ENCODE measurements at places on chromosomes 5 and 9.

DNA sequence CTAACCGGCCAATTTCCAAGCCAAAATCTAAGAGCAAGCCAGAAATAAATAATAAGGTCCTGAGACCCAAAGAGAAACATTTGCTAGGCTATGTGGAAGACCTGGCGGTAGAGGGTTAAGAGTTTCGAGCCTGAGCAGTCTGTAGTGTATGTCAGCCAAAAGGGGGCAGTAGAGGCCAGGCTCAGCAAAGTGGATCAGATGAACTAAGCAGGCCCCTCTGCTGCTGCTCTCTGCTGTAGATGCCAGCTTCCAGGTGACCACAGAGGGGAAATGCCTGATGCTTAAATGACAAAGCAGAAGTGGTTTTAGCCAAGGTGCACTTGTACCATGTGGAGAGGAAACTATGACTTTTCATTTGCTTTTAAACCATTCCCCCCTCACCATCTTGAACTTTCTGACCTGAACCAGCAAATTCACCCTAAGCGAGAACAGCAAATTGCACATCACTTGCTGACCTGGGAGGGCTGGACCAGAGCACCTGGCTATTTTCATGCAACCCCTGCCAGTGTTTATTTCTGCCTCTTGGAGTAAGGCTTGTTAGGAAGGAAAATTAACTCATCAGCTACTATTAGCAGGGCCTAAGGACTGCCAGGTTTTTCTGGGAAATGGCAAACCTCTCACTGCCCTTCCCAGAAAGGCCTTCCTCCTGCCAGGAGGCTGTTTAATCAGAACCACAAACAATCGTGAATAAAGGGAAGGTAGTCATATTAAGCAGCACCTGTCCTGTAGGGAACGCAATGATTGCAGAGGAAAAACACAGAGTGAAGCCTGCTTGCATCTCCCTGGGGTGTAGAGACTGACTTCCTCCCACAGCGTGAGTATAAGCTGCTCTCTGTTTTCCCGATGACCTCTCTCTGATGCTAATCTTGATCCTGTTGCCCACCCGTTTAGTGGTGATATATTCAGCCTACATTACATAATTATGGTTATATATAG, 818.2 kb downstream of the TLR4 start:
- DNase-seq, result no peak

- DNase-seq, result no peak
Observed at GRCh38 chr5:80755626-80756025, 100.8 kb upstream of the DHFR start.

- no peak for DNase-seq
Observed at GRCh38 chr5:56633950-56634349, 181.4 kb upstream of the MAP3K1 start.

DNA sequence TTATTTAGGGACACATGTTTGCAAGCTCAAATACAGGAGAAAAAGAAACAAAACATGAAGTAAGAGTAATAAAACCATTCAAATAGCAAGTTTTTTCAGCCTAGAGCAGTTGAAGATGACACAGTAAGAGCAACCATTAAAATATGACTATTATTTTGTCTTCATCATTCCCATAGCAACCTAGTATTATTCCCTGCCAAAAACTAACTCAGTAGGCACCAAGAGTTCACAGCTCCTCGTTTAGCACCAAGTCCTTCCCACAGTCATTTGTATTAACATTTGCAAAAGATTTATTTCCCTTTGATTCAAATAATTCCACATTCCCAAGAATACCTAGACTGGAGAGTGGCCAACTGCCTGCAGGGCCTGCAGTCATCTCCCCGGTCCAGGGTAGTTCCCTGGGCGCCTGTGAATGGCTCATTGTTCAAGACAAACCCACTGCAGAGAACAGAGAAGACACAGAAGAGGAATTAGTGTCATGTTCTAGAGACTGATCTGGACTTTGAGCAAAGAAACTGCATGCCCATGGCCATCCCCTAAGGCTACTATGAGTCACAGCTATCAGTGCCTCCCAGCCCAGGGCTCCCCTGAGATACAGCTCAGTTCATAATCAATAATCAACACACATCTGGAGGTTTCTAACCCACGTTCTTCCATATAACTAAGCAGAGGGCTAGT, 139.1 kb upstream of the MAP3K1 start:
- no peak for DNase-seq

- DNase-seq, result no peak
Observed at GRCh38 chr5:90866333-90866732, 307.7 kb downstream of the ADGRV1 start.

DNA sequence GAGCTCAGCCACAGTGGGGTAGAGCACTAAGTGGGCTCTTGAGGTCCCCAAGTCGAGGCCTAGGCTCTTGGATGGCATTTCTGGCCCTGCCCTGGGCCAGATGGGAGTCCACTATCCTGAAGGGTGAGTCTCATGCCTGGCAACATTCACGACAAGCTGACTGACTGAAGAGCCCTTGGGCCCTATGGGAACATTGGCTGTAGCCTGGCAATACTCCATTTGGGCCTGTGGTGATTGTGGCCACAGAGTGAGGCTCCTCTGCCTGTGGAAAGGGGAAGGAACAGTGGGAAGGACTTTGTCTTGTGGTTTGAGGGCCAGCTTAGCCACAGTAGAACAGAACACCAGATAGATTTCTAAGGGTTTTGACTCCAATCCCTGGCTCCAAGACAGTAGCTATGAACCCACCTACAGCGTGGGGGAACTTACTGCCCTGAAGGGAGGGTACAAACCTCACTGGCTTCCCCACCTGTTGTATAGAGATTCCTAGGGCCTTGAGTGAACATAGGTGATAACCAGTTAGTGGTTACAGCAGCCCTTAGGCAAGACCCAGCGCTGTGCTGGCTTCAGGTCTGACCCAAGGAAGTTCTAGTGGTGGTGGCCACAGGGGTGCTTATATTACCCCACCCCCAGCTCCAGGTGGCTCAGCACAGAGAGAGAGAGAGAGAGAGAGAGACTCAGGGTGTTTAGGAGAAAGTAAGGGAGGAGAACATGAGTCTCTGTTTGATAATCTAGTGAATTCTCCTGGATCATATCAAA, 72.4 kb downstream of the KIAA0825 start:
- no peak for DNase-seq

GRCh38 chr5:1983919-1984695, 101.4 kb upstream of the IRX4 start:
- no peak for DNase-seq

DNA sequence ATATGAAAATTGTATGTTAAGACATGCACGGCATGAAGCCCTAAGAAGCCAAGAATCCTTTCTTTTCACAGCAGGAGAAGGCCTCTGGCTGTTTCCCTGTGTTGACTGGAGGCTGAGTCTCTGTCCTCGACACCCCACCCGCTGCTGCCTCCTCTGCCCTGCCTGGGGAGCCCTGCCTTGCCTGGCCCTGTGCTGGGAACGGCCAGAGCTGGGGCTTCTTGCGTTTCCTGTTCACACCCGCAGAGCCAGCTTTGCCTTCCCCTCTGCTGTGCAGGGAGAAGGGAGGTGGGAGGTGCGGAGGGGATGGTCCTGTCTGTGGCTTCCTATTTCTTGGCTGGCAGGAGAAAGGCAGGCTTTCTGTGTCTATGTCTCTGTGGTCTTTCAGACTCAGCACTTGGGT, 6.9 kb upstream of the GMCL2 start:
- no peak for DNase-seq

DNA sequence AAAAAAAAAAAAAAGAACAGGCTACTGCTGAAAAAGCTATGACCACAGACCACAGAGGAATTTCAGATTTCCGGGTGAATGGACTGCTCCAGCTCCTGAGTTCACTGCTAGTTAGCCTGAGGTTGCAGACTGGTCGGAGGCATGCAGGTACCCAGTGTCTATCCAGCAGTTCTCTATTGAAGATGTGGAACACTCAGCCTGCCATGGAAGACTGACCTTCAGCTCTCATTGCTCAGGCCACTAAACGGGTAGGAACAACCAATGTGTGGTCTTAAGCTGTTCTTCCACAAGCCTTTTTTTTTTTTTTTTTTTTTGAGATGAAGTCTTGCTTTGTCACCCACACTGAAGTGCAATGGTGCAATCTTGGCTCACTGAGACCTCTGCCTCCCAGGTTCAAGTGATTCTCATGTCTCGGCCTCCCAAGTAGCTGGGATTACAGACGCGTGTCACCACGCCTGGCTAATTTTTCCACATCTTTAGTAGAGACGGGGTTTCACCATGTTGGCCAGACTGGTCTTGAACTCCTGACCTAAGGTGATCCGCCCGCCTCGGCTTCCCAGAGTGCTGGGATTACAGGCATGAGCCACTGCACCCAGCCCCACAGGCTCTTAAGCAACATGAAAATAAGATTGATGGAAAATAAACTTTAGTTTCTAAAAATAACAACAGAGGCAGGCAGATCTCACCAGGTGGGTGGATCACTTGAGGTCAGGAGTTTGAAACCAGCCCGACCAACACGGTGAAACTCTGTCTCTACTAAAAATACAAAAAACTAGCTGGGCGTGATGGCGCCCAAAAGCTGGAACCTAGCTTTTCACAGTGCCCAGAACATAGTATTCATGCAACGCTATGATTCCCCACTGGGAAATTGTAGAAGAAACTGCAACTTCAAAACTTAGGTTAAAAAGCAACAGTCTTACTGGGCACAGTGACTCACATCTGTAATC, 20.0 kb upstream of the NPM1 start:
- no peak for DNase-seq

DNA sequence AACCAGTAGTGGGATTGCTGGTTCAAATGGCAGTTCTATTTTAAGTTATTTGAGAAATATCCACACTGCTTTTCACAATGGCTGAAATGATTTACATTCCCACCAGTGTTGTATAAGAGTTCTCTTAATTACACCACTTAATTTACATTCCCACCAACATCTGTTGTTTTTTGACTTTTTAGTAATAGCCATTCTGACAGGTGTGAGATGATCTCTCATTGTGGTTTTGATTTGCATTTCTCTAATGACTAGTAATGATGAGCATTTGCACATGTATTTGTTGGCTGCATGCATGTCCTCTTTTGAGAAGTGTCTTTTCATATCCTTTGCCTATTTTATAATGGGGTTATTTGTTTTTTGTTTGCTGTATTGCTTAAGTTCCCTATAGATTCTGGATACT, 688.3 kb downstream of the PRR16 start:
- no peak for DNase-seq

GRCh38 chr9:113151696-113152630, 1.2 kb downstream of the SLC31A2 start:
- DNase-seq, result no peak

GRCh38 chr9:20170122-20170521, 381.3 kb upstream of the SLC24A2 start:
- no peak for DNase-seq

- no peak for DNase-seq
Observed at GRCh38 chr5:34585601-34586104, 70.5 kb upstream of the RAI14 start.

DNA sequence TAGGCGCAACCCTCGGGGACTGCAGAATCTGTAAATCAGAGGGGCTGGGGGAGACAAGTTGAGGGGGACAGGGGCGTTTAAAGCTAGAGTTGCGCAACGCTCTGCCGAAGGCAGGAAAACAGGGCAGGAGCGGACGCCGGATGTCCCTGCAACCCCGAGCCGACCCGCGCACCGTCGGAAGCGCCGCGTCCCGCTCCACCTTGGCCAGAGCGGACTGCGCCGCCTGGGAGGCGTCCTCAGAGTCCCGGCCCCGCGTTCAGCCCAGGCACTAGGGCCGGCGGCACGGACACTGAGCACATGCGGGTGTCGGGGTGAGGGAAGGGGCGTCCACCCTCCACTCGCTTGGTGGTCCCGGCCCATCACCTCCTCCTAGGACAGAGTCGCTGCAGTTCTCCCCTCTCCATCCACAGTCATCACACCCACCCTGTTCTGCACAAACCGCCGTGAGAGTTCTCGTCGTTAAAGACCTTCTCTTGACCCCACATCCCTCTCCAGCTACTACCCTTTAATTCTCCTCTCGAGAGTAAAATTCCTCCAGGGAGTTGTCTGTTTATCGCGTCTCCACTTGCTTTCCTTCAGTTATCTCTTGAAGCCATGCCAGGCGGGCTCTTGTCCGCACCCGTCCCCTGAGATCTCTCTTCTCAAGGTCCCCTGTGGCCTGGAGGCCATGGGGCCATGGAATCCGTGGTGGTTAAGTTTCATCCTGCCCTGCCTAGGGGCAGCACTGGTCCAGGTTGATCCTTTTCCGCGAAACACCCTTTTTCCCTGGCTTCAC, 796 bp upstream of the PDLIM7 start:
- no peak for DNase-seq

DNA sequence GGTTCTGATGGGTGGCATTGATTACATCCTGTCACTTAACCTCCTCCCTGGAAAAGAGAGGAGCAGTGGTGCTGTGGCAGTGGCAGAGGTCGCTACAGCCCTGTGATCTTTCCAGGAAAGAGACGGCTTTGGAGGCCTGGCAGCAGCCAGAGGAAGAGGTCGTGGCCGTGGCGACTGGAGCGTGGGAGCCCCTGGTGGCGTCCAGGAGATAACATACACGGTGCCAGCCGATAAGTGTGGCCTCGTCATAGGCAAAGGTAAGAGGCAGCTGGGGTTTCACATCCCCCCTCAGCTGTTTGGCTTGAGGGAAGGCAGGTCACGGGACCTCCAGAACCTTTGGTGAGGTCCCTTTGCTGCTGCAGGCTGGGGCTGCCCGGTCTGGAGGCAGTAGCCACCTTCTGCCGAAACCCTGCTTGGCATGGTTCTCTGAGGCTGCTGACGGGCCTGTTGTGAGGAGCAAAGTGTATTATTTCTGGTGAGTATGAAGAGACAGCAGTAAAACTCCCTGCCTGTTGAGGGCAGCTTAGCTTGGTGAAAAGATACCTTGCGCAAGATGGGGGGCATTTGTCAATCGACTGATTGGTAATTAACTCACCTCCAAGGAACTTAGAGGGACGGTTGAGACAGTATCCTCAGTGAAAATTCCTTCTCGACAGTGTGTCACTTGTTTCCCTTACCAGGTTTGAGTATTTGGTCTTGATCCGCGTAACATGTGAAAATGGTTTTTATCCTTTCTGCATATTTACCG, 38.0 kb upstream of the PRDM12 start:
- DNase-seq, result no peak

DNA sequence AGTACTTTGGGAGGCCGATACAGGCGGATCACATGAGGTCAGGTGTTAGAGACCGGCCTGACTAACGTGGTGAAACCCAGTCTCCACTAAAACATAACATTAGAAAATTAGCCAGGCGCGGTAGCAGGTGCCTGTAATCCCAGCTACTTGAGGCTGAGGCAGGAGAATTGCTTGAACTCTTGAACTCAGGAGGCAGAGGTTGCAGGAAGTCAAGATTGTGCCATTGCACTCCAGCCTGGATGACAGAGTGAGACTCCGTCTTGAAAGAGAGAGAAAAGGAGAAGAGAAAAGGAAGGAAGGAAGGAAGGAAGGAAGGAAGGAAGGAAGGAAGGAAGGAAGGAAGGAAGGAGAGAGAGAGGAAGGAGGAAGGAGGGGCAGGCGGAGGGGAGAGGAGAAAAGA, 45.1 kb downstream of the MYO10 start:
- no peak for DNase-seq

DNA sequence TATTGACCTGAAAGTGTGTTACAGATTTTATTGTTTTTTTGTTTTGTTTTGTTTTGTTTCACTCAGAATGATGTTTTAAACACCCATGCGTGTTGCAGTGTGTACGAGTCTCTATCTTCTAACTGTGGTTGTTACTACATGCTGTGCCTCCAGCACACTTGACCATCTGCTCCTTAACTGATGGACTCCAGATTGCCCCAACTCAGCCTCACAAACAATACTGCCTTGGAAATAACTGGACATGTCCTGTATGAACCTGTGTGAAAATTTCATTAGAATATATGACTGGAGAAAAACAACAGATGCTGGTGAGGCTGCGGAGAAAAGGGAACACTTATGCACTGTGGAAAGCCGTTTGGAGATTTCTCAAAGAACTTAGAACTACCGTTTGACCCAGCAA, 68.7 kb upstream of the HAND1 start:
- no peak for DNase-seq

GRCh38 chr9:116860509-116861120, 173.5 kb downstream of the TRIM32 start:
- peak; percentile 1 for DNase-seq

Measured in NK-92 treated with Interleukin-12 subunit alpha and Interleukin-12 subunit beta, amount 100 ng/mL, for 24 hours (cell line).